ENCODE measurements at places on chromosomes 3 and 15.

GRCh38 chr15:84894736-84895425 is 10.4 kb downstream of the SLC28A1 start:
- DNase-seq, result no peak

- DNase-seq, result no peak
These were observed 166.9 kb upstream of the IL12A start for GRCh38 chr3:159821736-159822135.

DNA sequence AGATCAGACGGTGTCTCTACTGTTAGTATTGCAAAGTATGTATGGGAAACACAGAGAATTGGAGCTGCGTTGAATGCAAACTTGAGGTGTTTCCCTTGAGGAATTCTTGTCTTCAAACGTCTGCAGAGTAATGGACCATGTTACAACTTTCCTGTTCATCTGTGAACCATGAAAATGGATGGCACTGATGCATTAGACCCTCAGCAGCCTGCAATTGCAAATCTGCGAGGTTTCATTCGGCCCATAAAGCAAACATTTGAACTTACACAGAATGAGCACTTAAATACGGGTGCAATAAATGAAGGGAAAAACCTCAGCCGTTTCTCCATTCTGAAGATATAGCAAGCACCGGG is 49.7 kb downstream of the LRRN1 start:
- DNase-seq, result no peak

GRCh38 chr3:74862476-74862875 is 248.0 kb upstream of the CNTN3 start:
- DNase-seq, result peak; percentile 0

DNA sequence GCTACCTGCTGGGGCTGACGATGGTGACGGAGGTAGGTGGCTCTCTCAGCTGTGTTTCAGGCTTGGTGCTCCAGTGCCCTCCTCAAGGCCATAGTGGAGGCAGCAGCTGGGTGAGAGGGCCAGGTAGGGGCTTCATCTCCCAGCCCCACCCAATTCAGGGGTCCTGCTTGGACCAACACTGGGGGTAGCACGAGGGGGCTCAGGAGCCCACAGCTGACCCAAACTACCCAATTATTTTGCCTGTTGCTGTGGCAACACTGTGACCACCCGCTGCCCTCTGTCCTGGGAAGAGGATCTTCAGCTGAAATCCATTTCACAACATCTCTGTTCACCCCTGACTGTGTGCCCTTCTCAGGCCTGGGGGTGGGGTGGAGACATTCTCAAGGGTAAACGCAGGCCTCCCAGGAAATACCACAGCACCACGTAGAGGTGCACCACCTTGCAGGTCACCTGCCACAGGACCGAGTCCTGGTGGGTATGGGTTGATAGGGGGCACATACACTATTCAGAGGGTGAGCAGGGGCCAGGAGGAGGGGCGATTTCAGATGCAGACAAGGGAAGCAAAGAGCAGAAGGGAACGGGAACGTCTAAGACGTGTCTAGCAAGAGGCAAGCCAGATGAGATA is 62.7 kb downstream of the GRIP2 start:
- no peak for DNase-seq

- DNase-seq, result no peak
These were observed 14.3 kb downstream of the MINDY2 start for GRCh38 chr15:58785355-58785754.

DNA sequence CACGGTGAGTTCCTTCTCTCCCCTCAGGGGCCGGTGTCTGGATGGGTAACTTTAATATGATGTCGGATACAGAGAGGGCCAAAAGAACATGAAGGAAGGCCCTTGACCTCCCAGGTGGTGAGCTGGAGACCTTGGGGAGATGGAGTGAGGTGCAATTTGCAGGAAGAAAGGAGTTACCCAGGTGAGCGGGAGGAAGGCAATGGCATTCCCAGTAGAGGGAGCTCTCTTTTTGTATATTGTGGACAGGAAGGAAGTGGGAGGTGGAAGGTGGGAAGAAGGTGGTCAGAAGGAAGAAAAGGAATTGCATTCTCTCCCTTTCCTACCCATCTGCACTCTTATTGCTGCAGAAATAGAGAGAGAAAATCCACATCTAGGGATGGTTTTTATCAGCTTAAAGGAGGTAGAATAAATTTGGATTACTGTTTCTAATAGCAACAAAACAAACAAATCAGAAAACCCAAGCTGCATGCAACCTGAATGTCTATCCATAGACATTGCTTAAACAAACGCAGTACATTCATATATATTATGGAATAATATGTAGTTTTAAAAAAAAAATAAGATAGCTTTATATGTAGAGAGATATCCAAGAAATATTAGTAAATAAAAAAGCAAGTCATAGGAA is 169.0 kb upstream of the TSC22D2 start:
- DNase-seq, result no peak

DNA sequence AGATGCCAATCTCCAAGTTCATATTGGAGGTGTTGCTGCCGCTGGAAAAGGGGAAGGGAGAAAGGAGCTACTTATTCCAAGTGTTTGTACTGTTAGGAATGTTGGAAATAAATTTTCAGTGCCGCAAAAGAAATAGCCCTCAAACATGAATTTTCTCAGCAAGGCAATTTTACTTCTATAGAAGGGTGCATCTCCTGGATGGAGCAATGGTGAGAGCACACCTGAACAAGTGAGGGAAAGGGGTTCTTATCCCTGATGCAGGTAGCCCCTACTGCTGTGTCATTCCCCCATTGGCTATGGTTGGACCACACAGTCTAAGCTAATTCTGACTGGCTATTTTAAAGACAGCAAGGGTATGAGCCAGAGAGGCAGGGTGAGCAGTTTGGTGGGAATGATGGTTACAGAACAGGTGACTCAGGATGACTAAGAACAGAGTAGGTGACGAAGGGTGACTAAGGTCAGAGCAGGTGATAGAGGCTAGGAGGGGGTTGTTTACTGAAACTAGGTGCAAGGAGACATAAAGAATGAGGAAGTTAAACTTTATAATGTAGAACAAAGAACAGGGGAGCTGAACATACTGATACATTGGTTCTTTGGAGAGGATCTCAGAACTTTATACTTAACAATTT is 503.5 kb downstream of the EDEM1 start:
- DNase-seq, result no peak

DNA sequence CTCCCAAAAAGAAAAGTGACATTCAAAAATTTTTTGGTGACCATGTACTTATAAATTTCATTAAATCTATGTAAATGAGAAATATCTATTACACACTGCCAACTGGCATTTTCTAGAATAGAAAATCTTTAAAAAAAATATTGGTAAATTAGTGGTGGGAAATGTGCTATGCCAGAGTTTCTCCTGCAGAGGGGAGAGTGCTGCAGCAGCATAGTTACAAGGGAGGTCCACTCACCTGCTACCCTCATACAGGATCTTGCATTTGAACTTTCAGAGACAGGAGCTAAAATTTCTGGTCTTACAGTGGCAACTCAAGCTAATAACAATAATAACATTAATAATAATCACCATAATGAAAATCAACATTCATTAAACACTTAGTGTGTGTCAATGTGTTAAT is 459.6 kb downstream of the NSUN3 start:
- DNase-seq, result no peak

- peak; percentile 17 for DNase-seq
These were observed 85.3 kb downstream of the HHLA2 start for GRCh38 chr3:108381529-108382140.

GRCh38 chr3:38980938-38981337 is 70.8 kb downstream of the SCN11A start:
- DNase-seq, result no peak

DNA sequence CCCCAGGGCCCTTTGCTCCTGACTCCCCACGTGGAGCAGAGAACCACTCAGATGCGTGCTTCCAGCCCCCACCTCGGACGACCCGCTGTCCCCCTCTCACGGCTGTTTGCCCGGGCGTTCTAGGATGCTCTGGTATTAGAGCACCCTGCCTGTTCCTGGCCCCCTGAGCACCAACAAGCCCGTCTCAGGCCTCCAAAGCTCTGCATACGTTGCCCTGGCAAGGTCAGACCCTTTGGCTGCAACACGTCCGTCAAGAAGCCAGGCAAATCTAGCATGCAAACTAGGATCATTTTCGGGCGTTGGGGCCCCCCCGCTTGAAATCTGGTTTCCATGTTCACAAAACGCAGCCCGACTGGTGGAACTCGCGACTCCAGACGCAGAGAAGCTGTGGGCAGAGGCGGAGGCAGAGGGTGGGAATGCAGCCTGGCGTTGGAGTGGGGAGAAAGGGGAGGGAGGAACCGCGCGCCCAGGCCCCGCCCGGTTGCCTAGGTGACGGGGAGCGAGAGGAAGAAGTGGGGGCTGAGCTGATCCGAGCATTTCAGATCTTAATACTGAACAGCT is 86.2 kb upstream of the PIAS1 start:
- DNase-seq, result peak; percentile 53

DNA sequence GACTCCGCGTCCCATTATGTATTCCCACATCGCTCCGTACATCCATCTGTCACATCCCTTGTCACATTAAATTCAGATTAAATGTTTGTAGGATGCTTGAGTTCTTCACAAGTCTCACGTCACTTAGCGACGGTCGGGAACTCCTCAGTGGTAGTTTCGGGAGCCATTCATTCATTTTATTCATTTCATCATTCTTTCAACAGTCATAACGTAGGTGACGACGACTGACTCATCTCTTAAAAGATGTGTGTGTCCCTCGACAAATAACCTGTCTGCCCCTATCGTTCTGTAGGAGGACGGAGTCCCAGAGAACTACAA is 272 bp upstream of the SRPRB start:
- no peak for DNase-seq

DNA sequence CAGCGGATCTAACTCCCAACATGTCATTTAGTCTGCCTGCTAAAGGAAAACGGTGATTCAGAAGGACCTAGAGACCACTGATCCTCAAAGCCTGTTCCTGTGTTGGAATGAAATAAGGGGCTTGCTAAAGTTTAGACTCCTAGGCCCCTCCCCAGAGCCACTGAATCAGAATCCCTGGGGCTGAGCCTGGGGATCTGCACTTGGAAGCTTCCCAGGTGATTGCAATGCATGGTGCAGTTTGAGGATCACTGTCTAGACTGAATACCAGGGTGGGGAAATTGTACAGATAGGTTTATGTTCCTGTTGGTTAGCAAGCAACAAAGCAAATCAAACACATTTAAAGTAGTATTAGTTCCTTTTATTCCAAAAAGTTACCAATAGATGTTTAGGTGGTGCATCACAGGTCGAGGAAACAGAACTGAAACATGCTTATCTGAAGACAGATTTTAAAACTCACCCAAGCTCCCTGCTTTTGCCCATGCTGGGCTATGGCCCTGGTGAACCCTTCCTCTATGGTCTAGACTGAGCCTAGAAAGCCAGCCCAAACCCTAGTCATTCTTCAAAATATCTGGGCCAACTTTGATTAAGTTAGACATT is 29.6 kb upstream of the SPTBN5 start:
- DNase-seq, result peak; percentile 47

DNA sequence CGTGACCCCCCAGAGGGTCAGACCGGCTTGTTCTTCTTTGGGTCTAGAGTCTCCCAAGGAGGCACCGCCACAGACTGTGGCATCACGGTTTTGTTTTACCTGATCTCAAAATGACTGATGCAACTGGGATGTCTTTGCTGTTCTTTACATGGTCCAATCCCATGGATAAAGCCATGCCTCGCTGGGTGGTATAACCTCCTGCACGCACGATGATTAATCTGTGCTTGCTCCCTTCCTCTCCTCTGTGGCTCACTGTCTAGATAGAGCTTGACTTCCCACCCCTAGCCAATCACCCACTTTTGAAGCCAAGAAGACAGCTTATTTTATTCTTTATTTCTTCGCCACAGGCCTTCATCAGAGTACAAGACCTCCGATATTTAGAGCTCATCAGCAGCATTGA is 36.6 kb upstream of the RHO start:
- DNase-seq, result no peak

GRCh38 chr15:86231864-86232721 is 152.4 kb downstream of the AGBL1 start:
- DNase-seq, result peak; percentile 42

GRCh38 chr15:93943586-93943985 is 287.8 kb upstream of the MCTP2 start:
- DNase-seq, result no peak

DNA sequence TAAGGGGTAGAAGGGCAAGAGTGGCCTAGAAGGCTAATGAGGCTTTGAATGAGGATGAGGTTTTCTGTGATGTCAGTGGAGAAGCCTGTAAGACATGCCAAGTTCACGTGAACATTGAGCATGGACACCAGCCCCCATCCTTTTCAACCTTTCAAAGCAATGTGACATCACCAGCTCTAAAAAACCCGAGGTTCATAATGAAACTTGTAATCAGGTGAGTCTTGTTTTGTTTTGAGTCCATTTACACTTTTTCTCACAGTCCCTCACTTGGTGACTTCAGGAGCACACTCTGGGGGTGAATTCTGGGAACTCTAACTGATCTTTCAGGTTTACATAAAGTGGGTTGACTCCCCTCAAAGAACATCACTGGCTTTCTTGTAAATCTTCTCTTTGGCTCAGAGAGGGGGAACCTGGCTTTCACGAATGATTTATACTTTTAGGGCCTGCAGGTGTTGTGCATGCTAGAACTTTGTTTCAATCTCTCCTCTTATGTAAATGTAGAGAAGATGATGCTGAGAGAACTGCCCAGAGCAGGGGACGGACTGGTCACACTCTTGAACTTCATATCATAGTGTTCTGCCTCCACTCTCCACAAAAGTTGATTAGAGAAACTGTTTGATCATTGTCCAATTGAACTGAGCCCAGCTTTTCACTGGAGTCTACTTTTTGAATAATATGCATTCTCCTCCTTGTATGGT is 224.7 kb upstream of the SATB1 start:
- DNase-seq, result no peak

GRCh38 chr3:74630602-74631001 is 16.1 kb upstream of the CNTN3 start:
- DNase-seq, result peak; percentile 74

GRCh38 chr3:50204804-50205412 is at the start of gene SLC38A3:
SLC38A3 (plus strand) TSS chr3:50205271; CDS start chr3:50214200, 8,929 bp downstream.
- DNase-seq, result no peak

DNA sequence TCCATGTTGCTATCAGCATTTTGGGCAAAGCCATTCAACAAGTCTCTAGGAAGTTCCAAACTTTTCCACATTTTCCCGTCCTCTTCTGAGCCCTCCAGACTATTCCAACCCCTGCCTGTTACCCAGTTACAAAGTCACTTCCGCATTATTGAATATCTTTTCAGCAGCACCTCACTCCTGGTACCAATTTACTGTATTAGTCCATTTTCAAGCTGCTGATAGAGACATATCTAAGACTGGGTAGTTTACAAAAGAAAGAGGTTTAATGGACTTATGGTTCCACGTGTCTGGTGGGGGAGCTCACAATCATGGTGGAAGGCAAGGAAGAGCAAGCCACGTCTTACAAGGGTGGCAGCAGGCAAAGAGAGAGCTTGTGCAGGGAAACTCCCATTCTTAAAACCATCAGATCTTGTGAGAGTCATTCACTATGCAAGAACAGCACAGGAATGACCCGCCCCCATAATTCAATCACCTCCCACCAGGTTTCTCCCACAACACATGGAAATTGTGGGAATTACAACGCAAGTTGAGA is 435.6 kb upstream of the GRM7 start:
- no peak for DNase-seq

- DNase-seq, result no peak
These were observed 5.0 kb upstream of the RPP25 start for GRCh38 chr15:74961616-74962015.
